Non-pigmented ciliary epithelial cell (primary cell): ENCODE measurements at places on chromosomes 5 and 9.

DNA sequence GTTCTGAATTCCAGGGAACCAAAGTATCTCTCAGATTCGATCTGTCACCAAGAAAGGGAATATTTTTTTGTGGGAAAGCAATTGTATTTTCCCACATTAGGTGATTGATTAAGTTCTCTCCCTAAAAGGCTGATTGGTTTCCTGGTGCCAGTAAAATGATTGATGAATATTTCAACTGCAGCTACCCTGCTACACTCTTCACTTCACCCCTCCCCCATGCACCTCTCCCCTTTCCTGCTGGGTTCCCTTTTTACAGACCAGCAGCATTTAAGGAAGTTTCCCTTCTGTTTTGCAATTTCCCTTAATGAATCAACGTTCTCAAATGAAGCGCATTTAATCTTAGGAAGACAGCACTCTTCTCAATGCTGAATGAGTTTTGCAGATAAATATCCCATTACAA is 13.1 kb downstream of the NR6A1 start:
- no peak for DNase-seq

DNA sequence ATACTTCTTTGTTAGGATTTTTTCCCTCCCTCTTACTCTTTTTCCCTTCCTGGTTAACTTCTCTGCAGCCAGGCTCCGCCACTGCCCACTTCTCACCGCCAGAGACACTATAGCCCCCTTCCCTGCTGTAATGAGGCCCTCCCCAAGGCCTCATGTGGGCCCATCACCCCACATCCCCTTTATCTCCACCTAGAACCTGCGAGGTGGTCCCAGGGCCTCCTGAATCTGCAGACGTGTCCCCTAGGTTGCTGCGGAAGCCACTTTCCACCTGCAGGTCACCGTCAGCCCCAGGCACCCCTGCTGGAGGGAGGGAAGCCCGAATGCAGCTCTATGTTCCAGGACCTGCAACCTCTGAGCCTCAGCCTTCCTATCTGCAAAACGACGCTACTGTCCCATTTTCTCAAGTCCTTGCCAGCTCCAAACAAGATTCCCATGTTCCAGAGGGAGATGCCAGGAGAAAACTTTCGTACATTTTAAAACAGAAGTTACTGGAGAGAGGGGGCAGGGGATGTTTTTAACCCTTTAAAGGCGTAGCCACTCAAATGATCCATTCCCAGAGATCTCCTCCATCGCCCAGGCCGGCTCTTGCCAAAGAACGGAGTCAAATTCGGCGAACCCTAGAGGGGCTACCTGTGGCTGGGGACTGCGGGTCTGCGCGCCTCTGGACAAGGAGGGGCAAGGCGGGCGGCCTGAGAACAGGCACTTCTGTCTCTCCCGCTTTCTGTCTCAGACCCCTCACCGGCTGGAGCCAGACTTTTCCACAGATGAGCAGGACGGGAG is 929 bp downstream of the SH3PXD2B start:
- peak; percentile 36 for DNase-seq

GRCh38 chr5:138469540-138470321 is 4.5 kb downstream of the EGR1 start:
- DNase-seq: no peak

GRCh38 chr5:79621056-79621455 is 8.8 kb downstream of the TENT2 start:
- peak; percentile 42 for DNase-seq

DNA sequence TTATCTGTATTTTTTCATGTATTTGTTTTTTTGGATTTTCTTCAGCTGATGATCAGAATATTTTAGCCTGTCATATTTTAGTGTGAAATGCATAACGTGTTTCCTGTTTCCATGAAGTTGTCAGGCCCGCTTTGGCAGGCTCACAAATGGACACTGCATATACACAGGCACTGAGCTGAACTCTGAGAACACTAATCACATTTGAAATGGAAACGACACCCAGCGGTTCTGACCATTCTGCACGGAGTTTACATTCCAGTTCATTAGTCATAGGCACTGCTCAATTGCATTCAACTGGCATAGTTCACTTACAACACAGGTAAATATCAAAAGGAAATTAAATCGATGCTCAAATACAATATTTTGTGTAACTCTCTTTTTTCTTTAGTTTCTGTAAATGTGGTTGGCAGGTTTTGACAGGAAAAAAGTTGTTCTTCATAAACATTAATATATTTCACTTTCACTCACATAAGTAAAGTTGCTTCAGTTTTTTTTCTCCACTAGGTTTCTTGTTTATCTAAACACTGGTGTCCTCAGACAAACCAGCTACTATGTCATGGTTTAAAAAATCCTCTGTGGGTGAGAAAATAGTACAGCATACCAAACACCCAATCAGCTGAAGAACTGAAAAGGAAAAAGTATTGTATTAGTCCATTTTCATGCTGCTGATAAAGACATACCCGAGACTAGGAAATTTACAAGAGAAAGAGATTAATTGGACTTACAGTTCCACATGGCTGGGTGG is 559.0 kb upstream of the DAP start:
- peak; percentile 8 for DNase-seq

DNA sequence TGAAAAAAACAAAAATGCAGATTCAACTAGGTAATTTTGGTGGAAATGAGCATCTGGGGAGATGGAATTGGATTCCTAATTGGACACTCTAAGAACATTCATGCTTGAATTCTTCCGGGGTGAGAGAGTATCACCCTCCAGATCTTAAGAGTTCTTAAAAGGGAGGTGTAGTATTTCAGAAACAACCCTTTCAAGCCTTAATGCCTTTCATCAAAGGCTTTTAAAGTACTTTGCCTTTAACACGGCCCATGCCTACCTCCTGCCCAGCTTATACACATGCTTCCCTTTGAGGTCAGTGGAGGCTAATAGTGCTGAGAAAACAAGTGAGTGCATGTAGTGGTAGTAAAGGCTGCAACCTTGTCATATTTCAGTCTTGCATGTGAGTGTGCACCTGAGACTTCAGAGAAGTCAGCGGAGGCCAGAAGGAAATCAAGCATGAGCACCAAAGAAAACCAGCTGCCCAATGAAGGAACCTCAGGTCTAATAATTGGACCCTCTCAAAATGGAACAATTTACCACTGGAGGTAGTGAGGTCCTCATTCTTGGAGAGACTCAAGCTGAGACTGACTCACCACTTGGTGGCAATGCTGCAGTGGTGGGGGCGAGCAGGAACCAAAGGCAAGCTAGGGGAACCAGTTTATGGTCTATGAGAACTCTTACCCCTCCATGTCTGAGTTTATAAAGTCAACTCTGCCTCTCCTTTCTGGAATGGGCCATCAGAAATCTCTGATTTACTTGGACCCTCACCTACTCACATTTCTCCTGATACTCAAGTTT is 98.4 kb upstream of the GDNF start:
- no peak for DNase-seq

DNA sequence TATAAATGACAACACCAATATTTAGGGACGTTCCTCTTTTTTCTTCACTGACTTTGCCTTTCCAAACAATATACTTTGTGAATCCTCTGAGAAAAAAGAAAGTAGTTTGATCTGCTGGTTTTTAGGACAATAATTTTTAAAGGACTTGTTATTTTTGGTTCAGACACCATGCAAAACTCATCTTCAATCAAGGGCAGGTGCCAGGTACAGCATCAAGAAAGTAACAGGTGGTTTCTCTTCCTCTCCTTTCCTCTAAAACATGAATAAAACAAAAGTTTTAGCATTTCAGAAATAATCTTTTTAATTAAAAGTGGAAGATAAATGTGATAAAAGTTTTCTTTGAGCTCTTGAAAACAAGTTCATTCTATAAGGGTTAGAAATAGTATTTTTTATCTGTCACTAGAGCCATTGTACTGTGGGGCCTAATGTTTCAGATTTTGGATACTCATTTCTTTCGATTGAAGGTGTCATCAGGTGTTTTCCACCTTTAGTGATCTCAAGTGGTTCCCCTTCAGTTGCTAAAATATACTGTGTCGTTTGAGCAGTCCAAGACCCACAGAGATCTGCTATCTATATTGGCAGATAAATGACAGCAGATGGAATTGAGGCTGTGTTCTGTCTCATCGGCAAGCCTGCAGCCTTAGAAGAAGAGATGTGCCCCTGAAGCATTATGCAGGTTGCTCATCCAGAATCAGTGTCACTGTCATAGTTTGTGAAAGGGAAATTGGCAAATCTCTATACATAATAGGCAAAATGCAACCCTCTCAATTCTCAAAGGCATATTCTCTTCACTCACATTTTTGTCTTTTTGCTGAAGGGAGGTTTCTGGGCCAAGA is 499.7 kb downstream of the PDE4D start:
- DNase-seq: no peak

- DNase-seq: no peak
Observed at GRCh38 chr5:116437922-116438578, 136.6 kb downstream of the SEMA6A start.

- DNase-seq: no peak
Observed at GRCh38 chr9:112348257-112349007, 15.0 kb upstream of the PTBP3 start.

GRCh38 chr5:157306081-157306480 is 40.2 kb downstream of the CYFIP2 start:
- DNase-seq: no peak

DNA sequence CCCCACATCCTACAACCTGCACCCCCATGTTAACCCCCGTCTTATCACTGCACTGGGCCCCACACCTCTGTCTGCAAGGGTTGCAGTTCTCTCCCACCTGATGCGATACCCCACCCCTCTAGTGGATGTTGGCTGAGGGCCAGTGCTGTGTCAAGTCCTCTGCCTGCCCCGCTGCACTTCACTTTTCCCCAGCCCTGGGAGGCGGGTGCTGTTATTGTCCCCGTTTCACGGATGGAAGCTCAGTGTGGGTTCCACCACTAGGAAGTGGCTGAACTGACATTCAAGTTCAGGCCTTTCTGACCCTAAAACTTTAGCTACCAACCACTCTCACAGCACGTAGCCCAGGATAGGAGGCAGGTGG is 3.5 kb downstream of the SNCB start:
- DNase-seq: no peak

GRCh38 chr9:114003758-114004157 is 74.3 kb downstream of the AMBP start:
- DNase-seq: no peak

GRCh38 chr5:45696206-45696836 is at the start of gene HCN1:
HCN1 (minus strand) TSS chr5:45696380.
- peak; percentile 17 for DNase-seq

- DNase-seq: no peak
Observed at GRCh38 chr5:122738088-122738487, 36.8 kb upstream of the SNX2 start.

GRCh38 chr5:57692582-57693487 is 210.2 kb upstream of the ACTBL2 start:
- peak; percentile 89 for DNase-seq

- DNase-seq: no peak
Observed at GRCh38 chr9:120869726-120870125, 7.3 kb downstream of the PHF19 start.

GRCh38 chr5:40494631-40495236 is 185.0 kb upstream of the PTGER4 start:
- no peak for DNase-seq

- DNase-seq: no peak
Observed at GRCh38 chr5:958701-959571, 49.7 kb upstream of the NKD2 start.

- peak; percentile 69 for DNase-seq
Observed at GRCh38 chr5:89769975-89770374, 639.6 kb downstream of the CETN3 start.

DNA sequence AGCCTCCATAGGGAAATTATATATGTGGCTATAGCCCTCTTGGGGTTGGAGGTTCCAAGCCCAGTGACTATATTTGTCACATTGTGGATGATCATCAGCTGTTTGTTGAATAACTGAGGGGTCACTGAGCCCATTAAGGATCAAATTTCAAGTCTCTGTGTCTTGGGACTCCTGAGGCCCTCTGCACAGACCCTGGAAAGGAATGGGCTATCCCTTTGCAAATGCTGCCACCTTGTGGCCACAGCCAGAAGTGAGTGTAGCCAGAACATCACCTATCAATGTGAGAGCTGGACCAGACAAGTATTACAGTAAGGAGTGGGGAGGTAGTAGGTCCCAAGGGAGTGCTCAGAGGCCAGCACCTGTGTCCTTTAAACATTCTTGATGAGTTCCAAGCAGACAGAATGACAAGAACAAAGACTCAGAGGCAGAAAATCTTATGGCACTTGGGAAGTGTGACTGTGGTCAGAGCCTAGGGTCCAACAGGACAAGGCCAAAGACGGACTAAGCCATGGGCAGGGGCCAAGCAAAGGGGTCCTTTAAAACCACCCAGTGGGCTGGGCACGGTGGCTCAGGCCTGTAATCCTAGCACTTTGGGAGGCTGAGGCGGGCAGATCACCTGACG is 8.2 kb downstream of the RPP25L start:
- DNase-seq: peak; percentile 10

GRCh38 chr9:137614631-137615386 is 4.0 kb upstream of the EHMT1 start:
- DNase-seq: no peak
